Activated T-helper 1 cell treated with anti-CD3 and anti-CD28 coated beads, Interleukin-2, amount 50 U/mL, for 16 hours (primary cell): ENCODE measurements at places on chromosomes 6 and 20.

GRCh38 chr6:116386581-116387299 is 16.0 kb downstream of the DSE start:
- no peak for DNase-seq

DNA sequence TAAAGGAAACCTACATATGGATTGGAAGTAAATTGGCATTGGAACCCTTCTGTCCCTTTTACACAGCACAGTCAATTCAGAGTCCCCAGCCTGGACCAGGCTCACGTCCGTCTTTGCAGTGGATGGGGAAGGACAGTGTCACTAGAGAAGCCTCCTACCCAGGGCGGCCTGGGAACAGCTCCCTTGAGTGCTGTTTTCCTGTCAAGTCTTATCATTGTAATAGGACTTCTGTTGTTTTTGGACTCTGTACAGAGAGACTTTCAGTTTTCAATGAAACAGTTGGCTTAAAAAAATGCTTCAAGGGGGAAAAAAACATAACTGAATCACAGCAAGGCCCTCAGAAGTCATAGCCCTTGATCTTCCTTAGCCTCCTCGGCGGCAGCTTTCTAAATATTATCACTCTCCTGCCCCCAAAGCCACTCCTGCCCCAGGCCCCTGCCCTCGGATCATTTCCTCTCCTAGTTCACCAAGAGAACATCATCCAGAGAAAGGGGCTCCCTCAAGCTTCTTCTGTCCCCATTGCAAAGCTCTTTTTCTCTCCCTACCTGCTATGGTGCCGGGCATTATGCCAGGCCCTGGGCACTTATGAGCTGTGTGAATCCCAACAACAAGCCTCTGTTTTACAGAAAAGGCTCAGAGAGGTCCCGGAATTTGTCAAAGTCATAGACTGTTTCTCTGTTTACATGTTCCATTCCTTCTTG is 37.8 kb upstream of the CNKSR3 start:
- DNase-seq = no peak

GRCh38 chr6:159257846-159258245 is 88.6 kb downstream of the FNDC1 start:
- no peak for DNase-seq

DNA sequence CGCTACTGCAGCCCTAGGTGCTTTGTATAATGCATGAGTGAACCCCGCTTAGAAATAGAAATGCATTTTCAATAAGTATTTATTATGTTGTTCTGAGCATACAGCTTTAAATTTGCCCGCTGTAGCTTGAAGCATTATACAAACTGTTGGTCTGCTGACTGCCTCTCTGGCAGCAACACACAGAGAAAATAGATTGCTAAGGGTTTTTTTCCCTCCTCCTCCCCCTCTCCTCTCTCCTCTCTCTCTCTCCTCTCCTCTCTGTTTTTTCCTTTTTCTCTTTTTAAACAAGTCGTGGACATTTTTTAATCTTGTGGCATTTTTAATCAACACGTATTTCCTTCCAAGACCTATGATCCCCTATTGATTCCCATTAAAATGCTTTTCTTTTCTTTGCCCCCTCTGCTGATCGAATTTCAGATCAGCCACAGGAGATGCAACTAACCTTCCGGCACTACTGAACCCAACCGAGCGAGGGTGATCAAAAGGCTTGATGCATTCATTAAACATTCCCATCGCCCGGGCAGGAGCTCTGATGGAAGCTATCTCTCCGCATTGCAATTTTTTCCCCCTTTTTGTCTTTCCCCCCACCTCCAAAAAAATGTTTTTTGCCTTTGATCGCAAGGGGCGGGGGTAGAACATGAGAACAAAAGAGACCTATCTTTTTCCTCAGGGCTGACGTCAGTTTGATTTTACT is 90.7 kb upstream of the ARID1B start:
- DNase-seq = peak; percentile 17

DNA sequence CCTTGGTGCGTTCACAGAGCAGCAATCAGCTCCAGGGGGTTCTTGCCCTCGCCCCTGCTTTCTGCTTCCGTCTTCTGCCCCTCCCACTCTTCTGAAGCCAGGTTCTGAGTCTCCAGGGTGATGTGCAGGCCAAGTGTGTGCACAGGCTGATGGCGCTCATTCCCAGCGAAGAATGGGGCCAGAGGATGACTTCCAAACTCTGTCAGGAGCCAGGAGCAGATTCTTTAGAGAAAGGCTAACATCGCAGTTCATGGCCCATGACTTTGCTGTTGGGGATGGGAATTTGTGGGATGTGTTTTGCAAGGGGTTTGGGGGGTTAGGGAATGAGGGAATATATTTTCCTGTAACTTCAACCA is 56.1 kb upstream of the CCN6 start:
- no peak for DNase-seq

- DNase-seq = no peak
Measured at GRCh38 chr20:15623215-15623614, 950.0 kb downstream of the KIF16B start.

DNA sequence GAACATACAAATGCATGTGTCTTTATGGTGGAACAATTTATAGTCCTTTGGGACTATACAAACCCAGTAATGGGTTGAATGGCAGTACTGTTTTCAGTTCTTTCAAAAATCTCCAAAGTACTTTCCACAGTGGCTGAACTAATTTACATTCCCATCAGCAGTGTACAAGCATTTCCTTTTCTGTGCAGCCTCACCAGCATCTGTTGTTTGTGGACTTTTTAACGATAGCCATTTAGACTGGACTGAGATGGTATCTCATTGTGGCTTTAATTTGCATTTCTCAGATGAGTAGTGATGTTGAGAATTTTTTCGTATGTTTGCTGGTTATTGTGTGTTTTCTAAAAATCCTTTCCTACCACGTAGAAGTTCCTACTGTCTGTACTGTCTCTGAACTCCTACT is 327.2 kb upstream of the ZFP64 start:
- no peak for DNase-seq

DNA sequence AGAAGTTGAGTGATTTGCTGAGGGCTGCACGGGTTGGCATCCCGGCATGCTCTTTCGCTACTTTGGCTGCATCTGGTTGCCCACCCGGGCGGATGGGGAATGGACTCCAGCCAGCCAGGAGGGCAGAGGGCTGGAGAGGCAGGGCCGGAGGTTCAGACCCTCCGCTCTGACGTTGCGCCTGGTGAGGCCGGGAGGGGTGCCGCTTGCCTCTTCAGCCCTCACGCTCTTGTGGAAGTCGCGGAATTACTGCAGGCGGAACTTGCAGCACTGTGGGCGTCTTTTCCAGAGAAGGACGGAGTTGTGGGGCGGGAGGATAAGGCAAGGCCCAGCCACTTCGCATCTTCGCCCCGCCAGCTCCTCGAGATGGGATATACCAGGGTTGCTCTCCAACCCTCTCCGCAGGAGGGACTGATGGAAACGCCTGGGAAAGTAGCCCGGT is 656 bp downstream of the RTEL1 start:
- DNase-seq = no peak

- no peak for DNase-seq
Measured at GRCh38 chr6:3422435-3423070, 34.3 kb downstream of the SLC22A23 start.

GRCh38 chr6:145428706-145429105 is 306.6 kb downstream of the EPM2A start:
- DNase-seq = no peak

- DNase-seq = no peak
Measured at GRCh38 chr20:45792317-45793118, 764 bp downstream of the DNTTIP1 start.

GRCh38 chr20:45857882-45858216 is 435 bp downstream of the ZSWIM3 start:
- peak; percentile 15 for DNase-seq

GRCh38 chr6:104969108-104969507 is 12.2 kb downstream of the LIN28B start:
- no peak for DNase-seq

GRCh38 chr20:39263076-39263475 is 300.9 kb downstream of the DHX35 start:
- DNase-seq = no peak

- no peak for DNase-seq
Measured at GRCh38 chr6:3965071-3965718, 113.7 kb downstream of the FAM217A start.

GRCh38 chr20:59835057-59835447 is 98.4 kb downstream of the SYCP2 start:
- DNase-seq = no peak

- no peak for DNase-seq
Measured at GRCh38 chr20:51634257-51634656, 91.7 kb upstream of the NFATC2 start.

DNA sequence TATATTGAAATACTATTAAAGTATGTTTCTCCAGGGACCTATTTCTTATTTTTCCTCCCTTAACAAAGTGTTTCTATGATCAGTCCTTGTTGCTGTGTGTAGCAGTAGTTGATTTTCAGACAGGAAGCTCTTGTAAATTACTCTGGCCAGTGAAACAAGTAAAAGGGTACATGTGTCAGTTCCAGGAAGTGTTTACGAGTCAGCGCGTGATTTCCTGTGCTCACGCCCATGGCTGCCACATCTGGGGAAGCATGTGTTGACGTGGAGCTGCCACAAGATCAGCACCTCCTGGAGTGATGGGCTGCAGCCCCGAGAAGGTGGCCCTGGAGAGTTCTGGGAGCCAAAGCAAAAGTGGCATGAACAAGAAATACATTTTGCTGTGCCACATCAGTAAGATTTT is 38.6 kb upstream of the GGTLC1 start:
- DNase-seq = peak; percentile 39

GRCh38 chr6:56914798-56915658 is 39.9 kb upstream of the BEND6 start:
- DNase-seq = no peak

DNA sequence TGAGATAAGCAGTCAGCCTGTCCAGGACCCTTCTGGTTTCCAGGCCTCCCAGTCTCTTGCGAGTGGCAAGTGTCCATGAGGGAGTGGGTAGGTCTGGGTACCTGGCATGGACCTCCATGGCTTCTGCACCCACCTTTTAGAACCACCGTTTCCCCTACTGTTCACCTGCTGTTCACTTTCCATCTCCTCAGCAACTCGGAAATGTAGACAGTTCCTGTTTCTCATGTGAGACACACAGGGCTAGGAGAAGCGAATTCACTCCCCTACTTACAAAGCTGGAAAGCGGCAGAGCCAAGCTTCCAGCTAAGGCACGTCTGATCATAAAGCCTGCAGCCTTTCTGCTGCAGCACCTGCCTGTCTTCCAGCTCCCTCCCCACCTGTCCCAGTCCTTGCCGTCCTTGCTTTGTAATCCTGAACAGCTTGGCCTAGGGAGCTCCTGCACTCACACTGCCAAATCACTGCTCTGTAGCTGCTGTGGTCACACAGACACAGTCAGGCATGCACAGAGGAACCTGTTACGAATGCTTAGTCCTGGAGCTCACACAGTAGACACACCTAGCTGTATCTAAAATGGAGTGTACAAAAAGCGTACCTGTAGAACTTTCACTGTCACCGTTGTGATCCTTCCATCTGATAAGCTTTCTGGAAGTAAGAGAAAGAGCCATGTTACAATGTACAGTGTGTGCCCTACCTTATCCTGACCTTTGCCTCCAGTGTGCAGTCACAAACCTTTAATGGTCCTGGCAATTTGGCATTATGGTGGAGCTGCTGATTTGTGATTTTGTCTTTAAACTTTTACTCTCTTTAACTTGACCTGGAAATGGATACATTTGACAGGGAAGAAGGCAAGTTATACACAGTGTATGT is 294.1 kb downstream of the NRN1 start:
- DNase-seq = no peak

GRCh38 chr20:40462566-40462965 is 226.5 kb downstream of the MAFB start:
- no peak for DNase-seq

DNA sequence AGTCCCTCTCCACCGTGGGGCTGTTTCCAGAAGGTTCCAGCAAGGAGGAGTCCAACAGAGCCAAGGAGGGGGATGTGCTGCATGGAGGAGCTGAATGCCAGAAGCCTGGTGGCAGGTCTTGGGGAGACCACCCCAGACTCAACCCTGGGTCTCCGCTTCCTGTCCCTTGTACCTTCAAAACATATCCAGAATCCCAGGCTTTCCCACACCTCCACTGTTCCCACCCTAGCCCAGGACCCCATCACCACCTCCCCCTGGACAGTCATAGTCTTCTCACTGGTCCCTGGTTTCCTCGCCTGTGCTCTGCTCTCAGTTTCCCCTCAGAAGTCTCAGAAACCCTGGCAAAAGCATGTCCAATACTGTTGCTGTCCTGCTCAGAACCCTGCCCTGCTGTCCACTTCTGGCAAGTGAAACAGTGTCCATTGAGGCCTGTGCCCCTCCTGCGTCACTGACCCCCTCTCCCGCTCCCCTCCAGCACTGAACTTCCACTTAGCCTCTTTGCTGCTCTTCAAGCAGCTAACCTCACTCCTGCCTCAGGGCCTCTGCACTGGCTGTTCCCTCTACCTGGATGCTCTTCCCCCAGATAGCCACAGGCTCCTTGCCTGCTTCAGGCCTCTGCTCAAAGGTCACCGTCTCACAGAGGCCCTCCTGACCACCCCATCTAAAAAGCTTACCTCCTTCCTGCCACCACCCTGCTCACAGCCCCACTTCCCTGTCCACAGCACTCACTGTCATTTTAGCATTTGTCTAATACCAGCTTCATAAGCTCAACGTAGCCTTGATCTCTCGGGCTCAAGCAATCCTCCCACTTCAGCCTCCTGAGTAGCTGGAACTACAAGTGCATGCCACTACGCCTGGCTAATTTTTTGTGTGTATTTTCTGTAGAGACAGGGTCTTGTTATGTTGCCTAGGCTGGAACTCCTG is 169.2 kb downstream of the GRM4 start:
- no peak for DNase-seq

DNA sequence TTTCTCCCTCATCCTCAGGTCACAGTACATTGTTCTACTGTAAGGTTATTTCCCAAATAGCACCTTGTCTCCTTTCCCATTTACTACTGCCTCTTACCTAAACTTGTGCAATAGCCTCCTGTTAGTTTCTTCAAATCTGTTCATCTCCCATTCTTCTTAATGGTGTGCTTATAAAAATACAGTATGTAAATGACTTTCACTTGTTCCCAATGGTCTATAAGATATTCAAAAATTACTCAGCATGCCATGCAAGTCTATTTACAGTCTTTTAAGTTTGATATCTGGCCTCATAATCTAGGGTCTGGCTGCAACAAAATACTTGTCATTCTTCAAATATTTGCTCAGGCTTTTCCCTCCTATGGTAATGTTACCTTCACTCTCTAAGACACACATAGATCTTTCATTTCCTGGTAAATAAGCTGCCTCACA is 31.5 kb upstream of the RHAG start:
- DNase-seq = no peak

GRCh38 chr6:52356017-52356416 is 5.9 kb upstream of the PAQR8 start:
- no peak for DNase-seq

- DNase-seq = no peak
Measured at GRCh38 chr6:38367231-38367630, 272.5 kb downstream of the BTBD9 start.
